PC-9 (cell line): ENCODE measurements at places on chromosomes 2 and 18. TPM values are rescaled to one million over a fixed set of nuclear protein-coding genes. Genes with fewer than 3 reads are reported as not detected.

The CNGA3 gene
- total RNA-seq: not detected in 2 replicates

The SCN7A gene
- not detected in 2 replicates for total RNA-seq

The CCDC85A gene
- total RNA-seq: 0.10 TPM in 1 of 2 replicates, not detected in the other

The AMER3 gene
- total RNA-seq: not detected in 2 replicates

The PPP1R1C gene
- 13.4 and 27.5 TPM in 2 replicates for total RNA-seq

The IL36B gene
- total RNA-seq: not detected in 2 replicates

The DQX1 gene
- total RNA-seq: 1.3 and 1.7 TPM in 2 replicates

The COLEC12 gene
- not detected in 2 replicates for total RNA-seq
